ENCODE measurements at places on chromosomes 13 and 19.

DNA sequence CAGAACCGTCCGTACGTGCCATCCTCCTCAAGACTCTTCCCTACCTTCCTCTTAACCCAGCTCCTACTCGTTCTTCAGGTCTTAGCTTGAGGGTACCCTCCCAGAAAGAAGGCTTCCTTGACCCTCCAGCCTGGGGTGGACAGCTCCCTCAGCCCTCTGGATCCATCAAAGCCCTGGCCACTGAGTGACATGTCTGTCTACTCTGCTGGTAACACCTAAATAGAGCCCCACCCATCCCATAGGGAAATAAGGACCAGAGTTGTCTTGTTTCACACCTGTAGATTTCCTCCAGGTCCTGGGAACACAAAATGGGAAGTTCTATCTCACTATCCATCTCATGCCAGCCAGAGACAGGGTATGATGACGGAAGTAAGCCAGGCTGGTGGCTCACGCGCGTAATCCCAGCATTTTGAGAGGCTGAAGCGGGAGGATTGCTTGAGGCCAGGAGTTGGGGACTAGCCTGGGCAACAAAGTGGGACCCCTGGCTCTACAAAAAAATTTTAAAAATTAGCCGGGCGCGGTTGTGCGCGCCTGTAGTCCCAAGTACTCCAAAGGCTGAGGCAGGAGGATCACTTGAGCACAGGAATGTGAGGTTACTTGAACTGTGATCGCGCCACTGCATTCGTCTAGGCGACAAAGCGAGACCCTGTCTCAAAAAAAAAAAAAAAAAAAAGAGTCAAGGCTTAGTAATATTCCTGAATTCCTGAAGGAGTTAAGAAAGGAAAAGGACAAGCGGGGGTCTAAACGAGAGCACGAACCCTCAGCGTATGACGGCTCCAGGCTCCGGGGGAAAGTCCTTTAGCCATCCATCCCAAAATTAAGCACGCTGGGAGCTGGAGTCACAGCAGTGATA lies 566 bp upstream of the CCDC97 start:
- DNase-seq: peak; percentile 22

- peak; percentile 82 for DNase-seq
Observed at GRCh38 chr13:98206946-98207345, 29.9 kb upstream of the RNF113B start.

- DNase-seq: peak; percentile 90
Observed at GRCh38 chr13:25901460-25902376, 150.1 kb downstream of the SHISA2 start.

DNA sequence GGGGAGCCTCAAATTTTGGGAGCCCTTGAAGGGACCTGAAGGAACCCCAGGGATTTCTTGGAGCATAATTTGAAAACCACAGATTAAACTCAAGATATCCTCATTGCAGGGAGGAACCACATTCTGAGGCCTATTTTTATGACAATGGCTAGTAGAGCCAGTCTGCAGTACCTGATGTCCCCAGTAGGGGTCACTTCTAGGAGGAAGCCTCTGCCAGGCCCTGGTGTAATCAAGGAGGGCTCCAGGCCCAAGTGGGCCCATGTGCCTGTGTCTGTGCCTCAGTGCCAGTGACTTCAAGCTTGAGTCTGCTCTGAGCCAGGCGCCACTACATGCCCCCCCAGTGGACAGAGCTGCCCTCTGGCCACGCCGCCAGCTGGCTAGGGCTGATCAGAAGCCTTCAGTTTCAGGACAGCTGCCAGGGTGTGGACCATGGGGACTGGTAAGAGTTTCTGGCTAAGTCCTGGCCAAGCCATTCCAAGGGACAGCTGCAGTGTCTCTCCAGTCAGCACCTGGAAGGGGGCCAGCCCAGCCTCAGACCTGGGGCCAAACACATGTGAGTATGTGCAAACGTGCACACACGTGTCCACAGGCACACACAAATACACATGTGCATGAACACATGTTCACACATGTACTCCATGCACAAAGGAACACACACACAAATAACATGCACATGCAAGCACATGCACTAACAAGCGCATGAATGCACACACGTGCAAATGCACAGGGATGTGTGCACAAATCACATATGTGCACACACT lies 20.5 kb upstream of the SLC7A10 start:
- peak; percentile 19 for DNase-seq

- DNase-seq: peak; percentile 90
Observed at GRCh38 chr19:51703575-51704515, 10.7 kb downstream of the SPACA6 start.

DNA sequence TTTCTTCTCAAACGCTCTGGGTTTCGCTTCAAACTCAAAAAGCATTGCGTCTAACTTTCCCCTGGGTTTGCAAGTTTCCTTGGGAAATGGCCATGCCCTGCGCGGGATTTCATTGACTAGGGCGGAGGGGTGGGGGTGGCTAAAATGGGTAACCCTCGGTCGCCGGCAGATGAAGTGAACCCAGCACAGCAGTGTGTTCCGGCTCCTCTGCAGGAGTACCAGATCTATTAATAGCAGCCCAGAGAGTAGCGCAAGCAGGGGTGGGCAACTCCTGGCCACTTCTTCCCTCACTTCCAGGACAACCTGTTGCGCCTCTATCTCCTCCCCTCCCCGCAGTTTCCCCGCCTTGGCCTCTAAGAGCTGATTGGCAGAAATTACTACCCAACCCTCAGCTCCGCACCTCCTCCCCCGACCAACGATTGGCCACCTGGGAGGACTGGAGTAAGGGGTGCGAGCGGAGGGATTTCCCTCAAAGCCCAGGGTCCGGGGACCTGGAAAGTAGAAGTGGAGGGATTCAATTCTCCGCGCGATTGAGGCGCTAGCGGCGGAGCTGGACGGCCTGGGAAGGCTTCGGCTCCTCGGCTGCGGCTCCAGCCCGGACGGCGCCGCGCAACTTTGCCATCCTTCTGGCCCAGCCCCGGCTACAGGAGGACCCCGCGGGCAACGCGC lies at the start of gene FREM2:
Gene FREM2 (plus strand): TSS at position 501 of the 669 bp plus-strand sequence. CDS start 268 bp downstream, outside the sequence.
- DNase-seq: peak; percentile 17

- no peak for DNase-seq
Observed at GRCh38 chr13:41459432-41460073, 2.2 kb downstream of the RGCC start.

GRCh38 chr13:99774644-99775043 lies 196.9 kb downstream of the ZIC5 start:
- no peak for DNase-seq

GRCh38 chr19:8517551-8518442 lies 3.8 kb upstream of the ZNF414 start:
- peak; percentile 45 for DNase-seq

- DNase-seq: no peak
Observed at GRCh38 chr13:53743906-53744305, 715.3 kb downstream of the OLFM4 start.

- no peak for DNase-seq
Observed at GRCh38 chr13:48640767-48641166, 13.0 kb upstream of the CYSLTR2 start.
